ENCODE measurements at places on chromosomes 2 and 18.

DNA sequence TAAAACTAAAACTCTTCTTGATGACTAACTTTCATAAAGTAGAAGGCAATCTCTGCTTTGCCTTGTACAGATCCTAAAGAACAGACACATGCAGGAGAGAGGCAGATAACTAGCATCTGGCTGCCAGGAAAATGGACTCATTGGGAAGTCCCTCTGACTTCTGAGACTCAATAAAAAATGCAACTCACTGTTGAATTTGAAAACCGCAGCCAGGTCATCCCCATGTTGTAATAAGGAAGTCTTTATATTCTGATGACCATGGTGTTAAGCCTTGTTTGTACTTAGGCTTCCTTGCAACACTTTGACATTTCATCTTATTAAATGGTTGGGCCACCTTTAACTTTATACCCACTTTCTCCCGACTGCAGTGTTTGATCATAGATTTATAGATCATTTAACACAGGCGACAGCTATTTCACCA lies 375.1 kb upstream of the KCNH7 start:
- no peak for DNase-seq

- DNase-seq, result no peak
These were observed 405.6 kb upstream of the MEX3C start for GRCh38 chr18:51603111-51603510.

- DNase-seq, result no peak
These were observed 17.4 kb downstream of the KIF3C start for GRCh38 chr2:25964891-25965290.

DNA sequence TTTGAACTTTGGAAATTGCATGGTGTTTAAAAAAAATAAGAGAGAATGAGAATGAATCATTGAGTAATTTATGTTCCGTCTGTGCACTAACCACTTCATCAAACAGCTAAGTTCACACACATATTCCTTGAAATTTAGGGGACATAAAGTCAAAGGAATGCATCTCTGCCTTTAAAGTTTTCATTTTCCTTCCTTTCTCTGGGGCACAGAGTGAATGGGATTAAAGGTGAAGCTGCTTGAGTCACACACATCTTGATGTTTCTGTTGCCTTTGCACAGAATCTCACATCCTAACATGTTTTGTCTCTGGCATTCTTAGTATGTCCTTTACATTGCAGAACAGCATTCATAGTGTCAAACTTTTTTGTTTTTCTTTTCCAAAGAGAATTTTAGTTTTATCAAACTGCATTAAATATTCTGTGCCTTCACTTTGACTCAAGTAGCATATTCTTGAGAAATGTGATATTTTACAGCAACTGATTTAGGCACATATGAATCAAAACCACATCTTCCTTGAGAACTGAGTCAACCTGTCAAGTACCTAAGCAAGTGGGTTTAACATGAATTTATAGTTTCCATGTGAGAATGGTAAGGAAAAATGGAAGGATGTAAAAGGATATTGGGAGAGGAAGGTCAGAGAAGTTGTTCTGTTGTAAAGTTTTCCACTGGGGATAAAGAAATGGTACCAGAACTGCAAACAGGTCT lies 169.1 kb upstream of the THUMPD2 start:
- no peak for DNase-seq

DNA sequence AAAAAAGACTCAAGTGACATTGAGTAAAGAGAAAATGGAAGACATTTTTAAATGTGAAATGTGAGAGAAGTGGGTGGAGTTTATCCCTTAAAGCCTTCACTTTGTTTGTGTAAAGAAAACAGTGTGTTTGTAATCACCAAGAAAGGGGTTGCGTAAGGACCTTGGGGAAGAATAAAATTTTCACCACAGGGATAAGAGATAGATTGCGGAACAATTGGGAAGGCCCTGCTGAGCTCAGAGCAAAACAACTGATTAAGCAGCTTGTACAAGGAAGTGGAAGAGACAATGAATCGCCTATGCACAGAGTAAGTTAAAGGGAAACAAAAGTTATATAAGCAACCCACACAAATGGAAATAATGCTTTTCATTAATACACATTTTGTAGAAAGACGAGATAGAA lies 327.7 kb downstream of the RAD51AP2 start:
- no peak for DNase-seq

- no peak for DNase-seq
These were observed 135.4 kb downstream of the PTRHD1 start for GRCh38 chr2:24657818-24658217.

DNA sequence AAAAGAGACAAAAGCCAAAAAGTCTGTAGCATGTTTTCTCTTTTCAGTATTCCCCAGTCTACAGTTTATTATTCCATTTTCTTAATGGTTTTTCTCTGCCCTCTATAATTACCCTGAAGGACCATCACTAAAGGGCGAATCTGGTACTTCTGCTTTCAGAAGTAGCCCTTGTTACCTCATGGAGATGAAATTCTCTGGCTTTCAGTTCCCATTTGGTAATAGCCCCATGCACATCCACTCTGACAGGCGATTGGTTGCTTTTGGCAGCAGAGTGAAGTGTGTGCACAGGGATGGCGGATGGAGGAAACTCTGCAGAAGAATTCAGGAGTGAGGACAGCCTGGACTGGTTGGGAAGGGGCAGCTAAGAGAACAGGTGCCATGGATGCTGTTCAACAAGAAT lies 66.3 kb upstream of the NABP1 start:
- DNase-seq, result no peak

- DNase-seq, result no peak
These were observed 4.1 kb downstream of the CCDC195 start for GRCh38 chr2:224711859-224712665.

DNA sequence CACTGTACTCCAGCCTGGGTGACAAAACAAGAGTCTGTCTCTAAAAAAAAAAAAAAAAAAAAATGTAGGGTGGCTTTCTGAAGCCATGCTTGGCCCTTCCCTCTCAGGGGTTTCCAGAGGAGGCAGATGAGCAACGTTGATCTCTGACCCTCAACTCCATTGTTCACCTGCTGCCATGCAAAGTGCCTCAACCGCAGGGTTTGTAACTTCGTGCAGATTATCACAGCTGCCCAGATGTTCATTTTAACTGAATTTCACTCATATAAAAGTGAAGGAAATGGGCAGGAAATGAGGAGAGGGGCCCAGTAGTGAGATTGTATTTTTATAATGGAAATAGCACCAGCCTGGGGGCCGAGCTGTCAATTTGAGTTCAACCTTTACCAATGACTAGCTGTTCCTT lies 14.9 kb upstream of the B3GNT2 start:
- no peak for DNase-seq

DNA sequence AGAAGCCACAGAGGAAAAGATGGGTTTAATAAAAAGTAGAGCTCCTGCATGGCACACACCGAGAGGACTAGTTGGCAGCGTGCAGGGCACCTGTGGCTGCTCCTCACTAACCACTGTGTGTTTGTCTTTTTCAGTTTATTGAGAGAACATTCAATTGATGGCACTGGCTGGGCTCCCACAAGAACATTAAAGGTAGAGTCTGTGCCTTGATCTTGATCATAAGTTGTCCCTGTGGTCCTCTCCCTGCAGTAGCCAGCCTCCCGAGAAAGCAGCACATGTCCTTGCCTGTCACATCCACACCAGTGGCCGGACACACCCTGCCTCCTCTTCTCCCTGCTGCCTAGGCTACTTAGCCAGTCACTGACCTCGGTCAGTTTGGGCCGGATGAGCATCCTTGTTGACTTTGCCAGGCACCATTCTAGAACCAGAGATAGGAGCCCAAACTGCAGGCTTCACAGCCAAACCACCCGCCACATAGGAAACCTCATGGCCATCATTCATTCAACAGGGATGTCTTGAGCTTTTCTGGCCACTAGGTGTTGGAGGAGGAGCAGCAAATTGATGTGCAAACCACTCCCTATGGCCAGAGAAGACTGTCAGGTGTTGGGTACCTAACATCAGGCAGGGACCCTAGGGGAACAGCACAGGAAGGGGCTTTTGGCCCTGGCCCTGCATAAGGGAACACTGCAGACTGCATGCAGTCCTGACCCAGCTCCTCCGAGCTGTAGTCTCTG lies 30.2 kb upstream of the SCLY start:
- no peak for DNase-seq

GRCh38 chr2:45938649-45939511 lies 287.4 kb downstream of the PRKCE start:
- no peak for DNase-seq

DNA sequence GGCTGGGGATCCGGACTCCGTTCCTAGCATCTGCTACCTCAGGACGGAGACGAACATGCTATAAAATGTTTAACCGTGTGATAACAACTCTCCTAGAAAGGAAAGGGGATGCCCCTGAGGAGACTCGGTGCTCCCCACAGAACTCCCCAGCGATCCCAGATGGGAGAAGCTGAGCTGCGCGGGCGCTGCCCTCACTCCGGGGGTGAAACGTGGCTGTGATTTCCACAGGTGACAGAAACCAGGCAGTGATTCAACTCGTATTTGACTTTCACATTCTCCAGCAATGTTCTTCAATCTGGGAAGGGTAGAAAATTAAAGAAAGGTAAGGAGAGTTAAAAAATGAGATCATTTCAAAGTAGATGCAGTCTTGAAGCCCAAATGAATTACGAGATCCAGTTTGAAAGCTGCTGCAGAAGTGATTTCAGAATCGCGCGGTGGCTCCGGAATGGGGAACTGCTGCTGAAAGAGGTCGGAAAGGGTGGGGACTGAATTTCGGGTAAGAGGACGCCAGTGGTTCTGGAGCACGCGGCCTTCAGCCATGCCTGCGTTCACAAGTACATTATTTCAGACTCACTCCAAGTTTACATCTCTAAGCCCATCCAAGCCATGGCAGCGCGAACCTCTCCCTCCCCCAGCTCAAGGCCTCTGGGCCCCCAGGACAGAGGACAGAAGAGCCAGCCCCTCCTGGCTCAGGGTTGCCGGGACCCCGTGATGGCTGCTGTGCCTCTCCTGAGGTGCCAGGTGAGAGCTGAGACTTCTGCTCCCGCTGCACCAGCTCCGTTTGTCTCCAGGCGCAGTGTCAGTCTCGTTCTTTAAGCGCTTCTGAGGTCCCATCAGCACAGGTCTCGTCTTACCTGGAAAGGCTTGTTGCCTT lies 39.5 kb downstream of the ADNP2 start:
- no peak for DNase-seq

DNA sequence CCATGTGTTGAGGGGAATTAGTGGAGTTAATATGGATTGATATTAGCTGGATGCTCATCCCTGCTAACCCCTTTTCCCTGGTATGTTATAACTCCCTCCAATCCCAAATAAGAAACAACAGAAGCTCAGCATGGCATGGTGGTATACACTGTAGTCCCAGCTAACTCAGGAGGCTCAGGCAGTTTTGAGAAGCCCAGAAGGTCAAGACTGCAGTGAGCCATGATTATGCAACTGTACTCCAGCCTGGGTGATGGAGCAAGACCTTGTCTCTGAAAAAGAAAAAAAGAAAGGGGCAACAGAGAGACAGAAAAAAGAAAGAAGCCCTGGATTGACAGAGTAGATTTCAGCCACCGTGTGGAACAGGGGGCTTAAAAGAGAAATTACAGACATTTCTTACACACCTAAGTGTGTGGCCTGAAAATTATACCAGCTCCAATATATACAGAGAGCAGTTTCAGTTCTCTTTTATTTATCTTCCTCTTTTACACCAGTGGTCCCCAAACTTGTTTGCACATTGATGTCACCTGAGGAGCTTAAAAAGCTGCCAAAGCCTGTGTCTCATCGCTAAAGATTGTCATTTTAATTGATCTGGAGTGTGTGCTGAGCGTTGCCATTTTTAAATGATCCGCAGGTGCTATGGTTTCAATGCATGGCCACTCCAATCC lies 203.6 kb downstream of the UBE2E3 start:
- no peak for DNase-seq

DNA sequence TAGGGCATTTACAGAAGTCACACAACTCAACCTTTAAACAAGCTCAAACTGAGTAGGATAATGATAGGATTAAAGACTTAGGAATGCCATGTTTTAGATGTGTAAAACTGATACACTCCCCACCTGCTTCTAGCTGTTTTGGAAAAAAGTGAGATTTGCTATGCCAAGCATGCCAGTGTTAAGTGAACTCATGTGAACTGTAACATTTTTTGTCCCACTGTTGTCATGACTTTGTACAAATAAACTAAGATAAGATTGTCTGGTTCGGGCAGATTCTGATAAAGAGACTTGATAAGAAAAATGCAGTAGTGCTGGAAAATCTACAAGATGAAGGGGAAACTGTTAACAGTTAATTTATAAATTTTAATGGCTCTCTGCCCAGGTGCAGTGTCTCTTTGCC lies 66.5 kb downstream of the GLS start:
- no peak for DNase-seq

DNA sequence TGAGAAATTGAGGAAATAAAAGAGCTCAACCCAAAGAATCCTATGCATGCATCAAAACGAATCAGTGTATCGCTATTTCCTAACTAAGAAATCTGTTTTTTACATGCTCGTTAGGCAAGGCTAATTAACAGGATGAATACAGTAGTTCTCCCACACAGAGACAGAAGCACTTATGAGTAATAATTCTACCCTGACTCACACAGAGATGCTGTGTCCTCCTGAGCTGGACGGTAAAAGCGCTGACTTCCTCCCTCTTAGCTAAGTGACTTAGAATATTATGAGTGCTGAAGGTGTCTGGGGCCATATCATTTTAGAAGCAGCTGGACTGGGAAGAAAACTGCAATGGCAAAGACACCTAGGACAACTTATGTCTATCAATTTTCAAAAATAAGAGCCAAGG lies 18.5 kb downstream of the PLEKHM3 start:
- no peak for DNase-seq

DNA sequence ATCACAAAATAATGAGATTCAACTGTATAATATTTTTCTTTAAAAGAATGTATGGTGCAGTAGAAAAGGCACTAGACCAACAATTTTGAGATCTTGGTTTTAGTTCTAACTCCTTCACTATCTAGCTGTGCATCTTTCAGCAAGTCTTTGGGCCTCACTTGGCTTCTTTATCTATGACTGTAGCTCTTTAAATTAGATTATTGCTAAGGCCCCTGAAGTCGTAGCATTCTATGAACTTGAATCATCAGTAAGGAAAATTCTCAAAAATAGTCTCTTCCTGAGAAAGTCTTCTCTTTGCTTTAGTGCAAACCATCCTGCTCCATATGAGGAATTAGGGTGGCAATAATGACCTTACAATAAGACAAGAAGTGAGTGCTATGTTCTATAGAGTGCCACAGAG lies 140.4 kb downstream of the FTCDNL1 start:
- DNase-seq, result no peak

- DNase-seq, result no peak
These were observed 20.1 kb downstream of the CEP68 start for GRCh38 chr2:65076345-65076710.

GRCh38 chr18:48533340-48534070 lies 5.3 kb upstream of the CTIF start:
- DNase-seq, result no peak

- no peak for DNase-seq
These were observed 871.9 kb downstream of the TSN start for GRCh38 chr2:122627388-122627787.

DNA sequence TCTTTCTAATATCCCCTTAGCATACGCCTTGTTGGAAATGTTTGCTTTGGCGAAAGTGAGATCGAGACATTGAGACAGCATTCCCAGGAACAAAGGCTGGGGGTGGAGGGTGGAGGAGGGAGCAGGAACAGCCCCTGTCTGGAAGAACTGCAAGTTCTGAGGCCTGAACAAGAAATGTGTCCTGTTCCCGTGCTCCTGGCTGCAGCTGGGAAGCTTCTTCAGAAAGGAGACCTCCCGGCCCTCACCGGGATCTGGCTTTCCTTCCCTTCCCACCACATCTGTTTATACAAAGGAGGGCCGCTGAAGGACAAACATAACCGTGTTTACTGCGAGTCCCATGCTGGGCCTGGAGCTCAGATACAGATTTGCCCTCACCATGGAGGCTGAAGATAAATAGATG lies 35.9 kb downstream of the AFF3 start:
- no peak for DNase-seq

Measured in activated naive CD4-positive, alpha-beta T cell treated with Interleukin-2 at 50 U/mL for 16 hours (primary cell).